ENCODE measurements at places on chromosomes 3 and 15.

- no peak for DNase-seq
These were observed 419 bp downstream of the HYKK start for GRCh38 chr15:78507831-78508160.

DNA sequence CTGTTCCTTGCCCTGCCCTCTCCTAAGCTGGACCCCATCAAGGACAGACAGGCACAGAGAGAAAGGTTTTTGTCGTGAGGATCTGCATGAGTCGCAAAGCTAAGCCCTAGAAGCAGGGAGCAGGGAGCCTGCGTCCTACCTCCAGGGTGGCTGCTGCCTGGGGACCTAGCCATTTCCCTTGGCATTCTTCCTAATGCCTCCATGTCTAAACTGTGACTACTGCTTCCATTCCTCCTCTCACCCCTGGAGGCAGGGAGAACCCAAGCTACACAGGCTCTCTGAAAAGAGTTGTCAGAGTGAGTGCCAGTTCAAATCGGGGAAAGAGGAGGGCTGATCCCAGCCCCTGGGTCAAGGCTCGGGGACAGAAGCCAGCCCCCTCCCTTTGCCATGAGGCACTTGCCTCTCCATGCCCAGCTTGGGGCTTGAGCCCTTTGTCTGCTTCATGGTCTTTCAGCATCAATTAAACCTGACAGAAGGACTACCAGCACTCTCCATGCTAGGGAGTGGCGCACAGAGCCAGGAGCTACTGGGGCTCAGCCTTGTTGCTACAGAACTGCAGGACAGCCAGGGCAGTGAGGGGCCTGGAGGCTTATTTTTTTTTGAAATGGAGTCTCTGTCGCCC is 2.4 kb downstream of the GCHFR start:
- no peak for DNase-seq

GRCh38 chr3:125374501-125374995 is 577 bp downstream of the ZNF148 start:
- peak; percentile 68 for DNase-seq

GRCh38 chr3:136882571-136882970 is 20.6 kb downstream of the NCK1 start:
- DNase-seq = no peak

DNA sequence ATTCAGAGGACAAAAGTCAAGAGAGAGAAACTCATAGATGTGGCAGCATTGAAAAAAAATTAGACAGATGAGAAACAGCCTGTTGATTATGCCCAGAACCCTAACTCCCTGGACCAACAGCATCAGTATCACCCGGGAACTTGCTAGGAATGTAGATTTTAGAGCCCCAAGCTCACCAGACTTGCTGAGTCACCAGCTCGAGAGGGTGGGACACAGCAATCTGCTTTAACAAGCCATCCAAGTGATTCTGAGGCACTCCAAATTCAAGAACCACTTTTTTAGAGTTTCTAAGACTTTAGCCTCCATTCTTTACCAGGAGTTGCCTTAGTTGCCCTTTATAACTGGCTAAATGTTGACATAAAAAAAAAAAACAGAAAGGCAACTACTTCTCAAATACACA is 70.9 kb downstream of the CGGBP1 start:
- DNase-seq = no peak

- DNase-seq = no peak
These were observed 76.2 kb downstream of the SETD5 start for GRCh38 chr3:9473496-9474065.

DNA sequence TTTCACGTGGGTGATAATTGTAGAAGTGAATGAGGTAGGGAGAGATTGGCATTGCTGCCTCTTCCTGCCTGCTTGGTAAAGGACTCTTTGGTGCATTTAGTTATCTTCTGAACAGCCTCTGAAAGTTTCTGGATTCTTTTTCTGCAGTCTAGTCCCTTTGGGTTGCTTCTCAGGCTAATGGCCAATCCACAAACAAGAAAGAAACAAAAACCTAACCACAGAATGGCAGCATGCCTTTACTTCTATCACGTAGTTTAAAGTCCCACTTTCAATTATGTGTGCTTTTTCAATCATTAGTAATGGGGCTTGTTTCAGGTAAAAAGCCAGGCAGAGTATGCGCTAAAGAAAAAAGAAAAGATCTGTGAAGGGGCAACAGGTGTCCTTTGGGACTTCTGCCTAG is 7.4 kb downstream of the FGF12 start:
- DNase-seq = no peak

- no peak for DNase-seq
These were observed 139.4 kb downstream of the LRRC28 start for GRCh38 chr15:99390667-99391066.

GRCh38 chr15:96701443-96701842 is 370.9 kb downstream of the NR2F2 start:
- DNase-seq = no peak

DNA sequence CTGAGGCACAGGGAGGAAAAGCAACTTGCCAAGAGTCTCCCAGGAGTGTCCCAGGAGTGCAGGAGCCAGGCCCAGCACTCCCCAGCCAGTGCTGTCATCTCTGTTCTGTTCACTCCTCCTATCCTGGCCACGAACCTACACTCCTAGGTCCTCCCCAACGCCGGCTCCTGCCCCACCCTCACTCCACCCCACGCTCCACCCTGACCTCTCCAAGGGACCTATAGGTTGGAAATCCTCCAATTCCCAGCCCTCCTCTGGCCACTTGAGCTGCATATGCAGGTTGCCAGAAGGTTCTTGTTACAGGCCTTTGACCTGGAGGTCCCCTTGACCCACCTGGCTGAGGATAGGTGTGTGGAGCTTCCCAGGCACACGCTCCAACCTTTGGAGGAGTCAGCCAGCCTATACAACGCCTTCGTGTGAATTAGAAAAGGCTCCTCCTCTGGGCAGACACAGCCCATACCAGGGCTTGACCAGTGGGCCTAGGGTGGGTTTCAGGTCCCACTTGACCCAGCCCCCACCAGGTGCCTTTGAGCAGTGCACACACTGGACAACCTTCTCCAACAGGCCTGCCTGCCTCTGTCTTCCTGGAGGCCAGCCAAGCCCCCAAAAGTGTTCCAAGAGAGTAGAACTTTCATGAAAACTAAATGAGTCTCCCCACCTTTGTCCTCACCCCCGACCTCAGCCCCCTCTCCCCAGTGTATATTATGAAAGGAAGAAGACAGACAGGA is 167.2 kb upstream of the TLE3 start:
- no peak for DNase-seq

DNA sequence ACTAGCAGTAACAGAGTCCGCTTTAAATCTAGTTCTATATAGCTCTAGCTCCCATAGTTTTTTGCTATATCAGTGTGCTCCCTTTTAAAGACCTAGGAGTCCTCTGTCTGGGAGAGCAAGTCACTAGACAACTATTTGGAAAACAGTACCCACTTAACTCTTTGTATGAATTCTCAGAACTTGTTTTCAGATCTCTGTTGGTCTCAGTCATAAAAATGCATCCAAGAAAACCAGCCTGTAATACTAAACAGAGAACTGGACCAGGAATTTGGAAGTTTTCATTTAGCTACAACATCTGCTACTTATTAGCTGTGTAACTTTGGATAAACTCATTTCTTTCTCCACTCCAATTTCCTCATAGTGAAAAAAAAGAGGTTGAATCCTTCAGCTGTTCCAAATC is 56.9 kb upstream of the C3orf49 start:
- DNase-seq = no peak

DNA sequence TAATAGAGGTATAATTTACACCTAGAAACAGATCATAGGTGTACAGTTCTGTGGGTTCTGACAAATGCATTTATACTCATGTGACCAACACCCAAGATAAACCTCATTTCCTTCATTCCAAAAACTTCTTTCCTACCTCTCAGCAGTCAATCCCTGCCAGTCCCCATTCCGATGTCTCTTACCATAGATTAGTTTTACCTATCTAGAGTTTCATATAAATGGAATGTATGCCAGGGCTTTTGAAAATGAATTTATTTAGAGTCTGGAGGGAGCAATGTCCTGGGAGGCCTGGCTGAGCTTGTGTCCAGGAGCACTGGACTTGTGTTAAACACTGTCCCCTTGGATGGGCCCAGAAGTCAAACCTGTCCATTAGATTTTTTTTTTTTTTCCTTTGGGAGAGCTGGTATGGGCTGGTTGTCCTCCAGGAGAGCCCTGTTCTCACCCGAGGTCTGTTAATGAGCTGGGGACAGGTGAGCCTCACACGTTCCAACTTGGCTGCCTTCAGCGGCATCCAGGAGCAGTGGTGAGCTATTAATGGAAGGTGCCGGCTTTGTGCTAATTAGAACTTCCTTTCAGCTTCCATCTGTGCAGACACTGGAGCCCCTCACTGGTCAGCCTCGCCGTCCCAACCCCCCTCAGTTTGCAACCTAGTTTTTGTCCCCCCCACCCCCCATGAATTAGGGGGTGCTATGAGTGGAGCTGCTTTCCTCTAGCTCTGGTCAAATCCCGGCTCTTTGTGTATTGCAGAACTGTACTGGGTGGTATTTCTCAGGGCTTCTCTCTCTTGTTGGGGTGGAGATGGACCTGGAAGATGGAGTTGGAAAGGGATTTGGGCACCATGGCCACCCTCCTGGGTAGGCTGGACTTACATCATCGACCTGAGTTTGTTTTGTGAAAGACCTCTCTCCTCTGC is 40.7 kb upstream of the POLG start:
- DNase-seq = no peak

DNA sequence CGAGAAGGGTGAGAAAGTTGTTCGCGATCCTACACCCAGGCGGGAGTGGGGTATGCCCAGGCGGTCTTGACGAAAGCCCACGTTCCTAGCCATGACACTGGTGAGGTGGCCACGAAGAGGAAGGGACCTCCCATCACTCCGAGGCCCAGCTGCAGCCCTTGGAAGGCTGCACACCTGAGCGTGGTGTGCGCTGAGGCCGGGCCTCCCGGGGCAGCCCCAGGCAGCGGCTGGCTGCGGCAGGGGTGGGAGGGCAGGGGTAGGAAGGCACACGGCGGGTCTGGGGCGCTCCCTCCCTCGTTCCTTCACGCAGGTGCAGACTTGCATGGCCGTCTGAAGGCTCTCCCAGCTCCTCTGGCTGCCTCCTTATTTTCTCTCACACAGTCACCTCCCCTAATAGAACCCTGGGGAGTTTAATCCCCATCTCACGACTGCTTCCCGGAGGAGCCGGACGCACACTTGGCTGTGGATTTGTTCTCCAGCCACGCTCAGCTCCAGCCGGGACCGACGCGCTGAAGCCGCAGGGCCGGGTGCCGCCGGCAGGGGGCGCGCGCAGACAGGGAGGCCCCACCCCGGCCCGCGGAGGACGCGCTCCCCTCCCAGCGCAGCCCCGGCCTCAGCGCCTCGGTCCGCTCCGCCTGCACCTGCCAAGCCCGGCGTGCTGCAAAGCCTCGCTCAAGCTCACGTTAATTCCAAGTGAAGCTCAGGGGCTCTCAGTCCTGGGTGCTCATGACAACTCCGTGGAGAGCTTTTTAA is 37.8 kb upstream of the MUC4 start:
- DNase-seq = no peak

GRCh38 chr3:174951498-174952005 is 92.4 kb downstream of the NAALADL2 start:
- no peak for DNase-seq

DNA sequence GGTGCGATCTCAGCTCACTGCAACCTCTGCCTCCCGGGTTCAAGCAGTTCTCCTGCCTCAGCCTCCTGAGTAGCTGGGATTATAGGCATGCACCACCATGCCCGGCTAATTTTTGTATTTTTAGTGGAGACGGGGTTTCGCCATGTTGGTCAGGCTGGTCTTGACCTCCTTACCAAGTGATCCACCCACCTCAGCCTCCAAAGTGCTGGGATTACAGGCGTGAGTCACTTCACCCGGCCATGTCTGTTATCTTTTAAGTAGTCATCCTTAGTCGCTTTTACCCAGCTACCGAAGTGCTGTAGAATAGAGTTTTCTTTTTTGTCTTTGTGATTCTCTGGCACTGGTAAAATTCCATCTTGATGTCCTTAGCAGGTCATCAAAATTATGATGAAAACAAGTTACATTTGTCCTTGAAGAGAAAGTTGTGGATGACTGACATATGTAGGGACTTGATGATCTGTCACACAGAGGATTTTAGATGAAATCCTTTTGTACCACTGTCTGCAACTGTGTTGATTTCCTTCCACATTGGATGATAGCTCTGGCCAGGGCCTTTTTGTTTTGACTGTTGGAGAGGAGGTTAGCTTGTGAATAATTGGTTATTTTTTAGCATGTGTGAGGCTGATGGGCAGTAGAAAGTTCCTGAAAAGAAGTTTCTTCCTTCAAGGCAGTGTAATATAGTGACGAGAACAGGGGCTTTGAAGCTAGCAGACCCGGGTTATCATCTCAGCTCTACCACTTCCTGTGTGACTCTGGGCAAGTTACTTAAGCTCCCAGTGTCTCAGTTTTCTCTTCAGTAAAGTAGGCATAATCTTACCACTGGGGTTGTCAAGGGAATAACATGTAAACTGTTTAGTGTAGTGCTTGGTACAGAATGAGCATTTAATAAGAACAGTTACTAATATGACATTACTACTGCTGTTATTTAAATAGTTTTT is 18.8 kb downstream of the ATG7 start:
- DNase-seq = no peak

- DNase-seq = no peak
These were observed 1.8 kb downstream of the PRKCD start for GRCh38 chr3:53162672-53163443.
